ENCODE measurements at places on chromosomes 13 and 19. TPM values are rescaled to one million over a fixed set of nuclear protein-coding genes. Genes with fewer than 3 reads are reported as not detected.

Gene GMIP
- 10.5 TPM for polyA plus RNA-seq

Gene ZNF649
- polyA plus RNA-seq: 2.2 TPM

Gene C5AR2
- 0.12 TPM for polyA plus RNA-seq

Gene ZNF829
- 0.56 TPM for polyA plus RNA-seq

Gene PLK5
- 0.13 TPM for polyA plus RNA-seq

Gene ERCC5
- polyA plus RNA-seq: 61.4 TPM

Gene LPAR2
- polyA plus RNA-seq: 10.3 TPM

Gene C13orf46
- 0.04 TPM for polyA plus RNA-seq

Gene ONECUT3
- polyA plus RNA-seq: under 0.01 TPM

Gene ZNF850
- 0.13 TPM for polyA plus RNA-seq

Gene MARK4
- polyA plus RNA-seq: 15.9 TPM

Gene ZNF221
- polyA plus RNA-seq: 1.2 TPM

Gene RPS15
- 2,888 TPM for polyA plus RNA-seq

Gene MYH14
- 110 TPM for polyA plus RNA-seq

Gene SIGLEC6
- 0.13 TPM for polyA plus RNA-seq

Gene ALKBH7
- polyA plus RNA-seq: 40.6 TPM

Gene PHLDB3
- polyA plus RNA-seq: 58.1 TPM

Gene RASL11A
- polyA plus RNA-seq: 20.5 TPM

Gene ELAVL3
- polyA plus RNA-seq: not detected

Gene CEACAM1
- 38.8 TPM for polyA plus RNA-seq

Gene RASAL3
- 3.6 TPM for polyA plus RNA-seq

Gene SEMA6B
- polyA plus RNA-seq: 2.0 TPM

Gene ALKBH6
- polyA plus RNA-seq: 15.9 TPM

Gene PSG7
- polyA plus RNA-seq: not detected

Gene ACER1
- 7.4 TPM for polyA plus RNA-seq

Gene WDR87
- not detected for polyA plus RNA-seq

Gene CDC42EP5
- 7.0 TPM for polyA plus RNA-seq

Gene ZNF578
- 0.27 TPM for polyA plus RNA-seq

Gene PCDH9
- 0.14 TPM for polyA plus RNA-seq

Gene OPA3
- polyA plus RNA-seq: 4.0 TPM

Gene BST2
- polyA plus RNA-seq: 8.5 TPM

Gene LIM2
- polyA plus RNA-seq: not detected

Gene AMER2
- not detected for polyA plus RNA-seq

Gene C1QTNF9B
- polyA plus RNA-seq: 0.16 TPM

Gene ZNF229
- polyA plus RNA-seq: 1.4 TPM

Gene POU2F2
- 0.79 TPM for polyA plus RNA-seq

Gene DAZAP1
- polyA plus RNA-seq: 64.9 TPM

Gene FBXL3
- 11.5 TPM for polyA plus RNA-seq

Gene MOB3A
- 11.0 TPM for polyA plus RNA-seq

Gene C1QTNF9
- 0.26 TPM for polyA plus RNA-seq

Gene NLRP7
- polyA plus RNA-seq: not detected

Gene KLK15
- polyA plus RNA-seq: not detected

Gene FGF22
- 0.86 TPM for polyA plus RNA-seq

Gene CYP2S1
- polyA plus RNA-seq: 8.7 TPM

Gene ZNF700
- polyA plus RNA-seq: 6.4 TPM

Gene KLK12
- 12.4 TPM for polyA plus RNA-seq

Gene ZNF549
- polyA plus RNA-seq: 1.2 TPM

Gene CEACAM7
- 59.6 TPM for polyA plus RNA-seq

Gene SYNGR4
- polyA plus RNA-seq: not detected

Gene ZNF525
- polyA plus RNA-seq: 5.2 TPM

Gene VN1R4
- not detected for polyA plus RNA-seq

Gene FBXO17
- 6.1 TPM for polyA plus RNA-seq

All from esophagus (tissue), 2 donors.